ENCODE measurements at places on chromosomes 7 and 10.

GRCh38 chr7:120052884-120053382 is 220.0 kb upstream of the KCND2 start:
- DNase-seq = no peak

GRCh38 chr10:30190577-30191552 is 131.5 kb upstream of the JCAD start:
- DNase-seq = no peak

- no peak for DNase-seq
These were observed 329.3 kb downstream of the CACNA2D1 start for GRCh38 chr7:82114237-82114636.

- no peak for DNase-seq
These were observed 40.5 kb downstream of the NRG3 start for GRCh38 chr10:81915504-81915897.

DNA sequence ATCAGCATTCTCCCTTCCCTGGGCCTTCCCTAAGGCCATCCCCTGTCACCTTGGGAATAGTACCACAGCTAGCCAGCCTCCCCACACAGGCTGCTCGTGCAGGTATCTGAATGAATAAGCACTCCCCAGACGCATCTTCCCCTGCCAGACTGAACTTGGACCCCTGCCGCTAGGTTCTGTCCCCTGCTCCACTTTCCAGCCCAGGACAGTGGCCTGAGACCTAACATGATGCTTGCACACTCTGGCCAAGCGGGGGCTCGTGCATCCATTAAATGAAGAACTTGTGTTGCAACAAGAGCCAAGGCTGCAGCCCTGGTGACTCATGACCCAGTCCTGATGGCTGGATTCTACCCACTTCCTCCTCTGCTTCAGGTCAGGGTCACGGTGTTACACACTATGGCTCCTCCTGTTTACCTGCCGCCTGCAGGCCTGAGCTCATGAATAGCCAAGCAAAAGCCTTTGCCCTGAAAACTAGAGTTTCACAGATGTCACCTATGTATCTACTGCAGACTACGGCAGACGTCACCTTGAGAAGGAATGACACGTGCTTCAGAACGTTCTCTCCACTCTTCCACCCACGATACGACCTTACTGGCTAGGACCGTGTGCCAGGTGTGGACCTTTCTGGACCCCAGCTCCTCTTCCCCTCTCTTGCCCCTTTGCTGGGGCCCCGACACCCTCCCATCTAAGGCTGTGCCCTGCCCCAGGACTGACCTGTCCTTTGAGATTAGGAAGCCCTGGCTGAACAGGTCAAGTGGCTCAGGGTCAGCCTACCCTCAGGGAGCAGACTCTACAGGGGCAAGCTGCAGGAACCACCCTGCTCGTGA is 6.5 kb downstream of the ASB13 start:
- DNase-seq = no peak

- peak; percentile 99 for DNase-seq
These were observed at the start of gene CNNM2 for GRCh38 chr10:102917962-102918816. CNNM2 (plus strand) TSS chr10:102918294; CDS start chr10:102918481, 187 bp downstream.

- DNase-seq = no peak
These were observed 163.3 kb downstream of the MAD1L1 start for GRCh38 chr7:2069472-2069860.

- no peak for DNase-seq
These were observed 22.9 kb downstream of the SORCS1 start for GRCh38 chr10:107141524-107142061.

GRCh38 chr10:86863484-86863842 is 94.0 kb downstream of the MMRN2 start:
- no peak for DNase-seq

DNA sequence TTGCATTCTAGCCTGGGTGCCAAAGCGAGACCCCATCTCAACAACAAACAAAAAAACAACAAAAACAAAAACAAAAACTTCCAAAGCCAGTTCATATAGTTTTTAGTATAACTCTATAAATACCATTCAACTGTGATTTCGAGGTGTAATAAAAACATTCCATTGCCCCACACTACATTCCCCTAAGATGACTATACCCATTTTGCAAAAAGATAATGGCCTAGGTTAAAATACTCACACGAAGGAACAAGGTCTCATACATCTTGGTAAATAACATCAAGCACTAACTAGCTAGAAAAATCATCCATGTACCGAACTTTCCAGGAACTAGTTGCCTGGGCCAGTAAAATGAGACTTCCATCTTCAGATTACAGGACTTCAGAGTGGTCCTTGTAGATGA is 55.4 kb downstream of the GLI3 start:
- DNase-seq = no peak

- no peak for DNase-seq
These were observed 469.6 kb upstream of the NRG3 start for GRCh38 chr10:81405399-81405798.

DNA sequence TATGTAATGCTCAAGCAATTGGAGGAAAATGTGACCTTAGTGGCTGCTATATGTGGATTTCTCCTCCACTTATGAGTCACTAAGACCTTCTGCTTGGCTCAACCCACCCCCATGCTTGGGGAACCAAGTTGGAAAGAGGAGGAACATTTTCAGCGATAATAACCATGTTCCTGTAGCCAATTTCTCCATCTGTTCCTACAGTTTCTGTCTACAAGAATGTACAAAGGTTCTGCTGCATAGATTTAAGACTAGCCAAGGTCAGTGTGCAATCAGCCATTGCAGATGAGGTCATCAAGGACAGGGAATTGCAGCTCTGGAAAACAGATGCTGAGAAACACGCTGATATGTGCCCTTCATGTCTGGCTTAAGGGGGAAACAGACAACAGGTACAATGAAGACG is 5.6 kb upstream of the NRCAM start:
- DNase-seq = no peak
